ENCODE measurements at places on chromosomes 5 and 9.

- DNase-seq: no peak
Measured at GRCh38 chr9:109311286-109311685, 9.6 kb downstream of the EPB41L4B start.

DNA sequence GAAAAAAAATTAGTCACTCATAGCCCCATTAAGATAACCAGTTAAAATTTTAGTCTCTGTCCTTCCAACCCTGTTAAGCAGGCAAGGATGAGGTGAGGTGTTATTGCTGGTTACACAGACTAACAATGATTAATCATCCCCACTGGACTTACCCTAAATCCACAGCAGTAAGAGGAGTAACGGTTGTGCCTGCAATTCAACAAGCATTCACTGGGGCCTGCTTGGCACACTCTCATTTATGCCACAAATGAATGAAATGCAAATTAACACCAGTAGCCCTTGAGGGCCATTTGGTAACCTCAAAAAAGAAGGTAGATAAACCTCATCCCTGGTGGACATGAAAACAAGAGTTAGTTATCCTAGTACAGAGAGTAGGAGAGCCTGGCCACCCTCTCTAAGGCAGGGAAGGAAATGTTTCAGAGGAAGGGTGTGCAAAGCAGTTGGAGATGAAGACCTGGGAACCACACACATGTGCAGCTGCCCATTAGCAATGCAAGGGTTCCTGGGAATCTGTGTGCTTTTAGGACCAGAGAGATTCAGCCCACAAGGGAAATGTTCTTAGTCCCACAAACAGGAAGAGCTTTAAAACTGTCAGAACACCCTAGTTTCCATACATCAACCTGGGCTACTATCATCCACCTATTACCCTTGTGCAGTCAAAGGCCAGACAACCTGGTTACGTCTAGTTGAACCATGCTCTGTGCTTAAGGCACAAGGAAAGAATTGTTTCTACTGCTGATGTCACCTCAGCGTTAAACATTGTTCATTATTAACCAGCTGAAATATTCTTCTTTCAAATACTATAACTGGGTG lies 7.7 kb downstream of the LHFPL2 start:
- DNase-seq: no peak

DNA sequence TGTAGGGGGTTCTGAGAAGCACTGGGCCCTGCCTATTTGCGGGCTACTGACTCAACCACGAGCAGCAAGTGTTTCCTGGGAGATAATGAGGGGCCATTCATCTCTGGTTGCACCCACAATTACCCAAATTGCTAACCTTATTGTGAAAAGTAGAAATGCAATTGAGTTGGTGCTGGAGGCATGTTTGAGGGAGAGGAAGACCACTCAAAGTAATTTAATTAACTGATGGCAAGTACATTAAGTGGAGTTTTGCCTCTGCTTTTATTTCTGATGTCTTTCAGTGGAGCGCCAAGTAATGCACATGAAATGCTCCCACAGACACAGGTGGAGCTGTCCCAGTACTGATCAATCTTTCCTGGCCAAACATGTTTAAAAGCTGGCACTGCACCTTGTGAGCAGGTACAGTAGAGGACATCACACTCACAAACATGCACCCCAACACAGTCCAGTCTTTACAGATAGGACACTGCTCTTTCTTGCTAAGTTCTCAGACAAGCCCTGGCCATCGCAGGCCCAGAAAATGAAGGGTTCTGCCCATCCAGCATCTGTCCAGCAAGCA lies 195.4 kb downstream of the HSPA4 start:
- no peak for DNase-seq

DNA sequence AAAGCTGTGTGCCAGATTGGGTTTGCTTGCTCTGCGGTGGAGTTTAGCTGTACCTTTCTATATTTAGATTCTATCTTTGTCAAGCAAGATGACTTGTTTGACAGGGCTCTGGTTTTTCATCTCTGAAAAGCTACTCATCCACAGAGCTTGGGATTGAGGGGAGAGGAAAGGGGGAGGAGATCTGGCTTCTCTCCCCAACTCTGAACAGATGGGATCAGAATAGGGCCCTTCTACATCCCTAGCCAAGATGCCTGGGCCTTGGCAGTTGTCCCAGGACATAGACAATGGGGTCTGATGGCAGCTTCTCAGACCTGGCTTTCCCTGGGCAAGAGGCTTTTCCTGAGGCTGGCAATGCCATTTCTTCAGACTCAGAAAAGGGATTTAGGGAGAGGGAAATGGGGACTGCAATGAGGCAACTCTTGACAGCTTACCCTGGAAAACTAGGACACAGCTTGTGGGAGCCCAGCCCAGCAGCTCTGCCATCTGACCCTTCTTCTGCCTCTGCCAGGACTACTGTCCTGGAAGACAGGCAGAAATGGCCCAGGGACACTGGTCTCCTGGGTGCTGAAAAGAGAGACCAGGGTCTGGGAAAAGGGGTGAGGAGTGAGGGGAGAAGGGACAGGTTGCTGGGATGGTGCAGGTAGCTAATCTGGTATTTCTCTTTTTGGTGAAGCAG lies 50.2 kb upstream of the ASTN2 start:
- DNase-seq: no peak

- DNase-seq: no peak
Measured at GRCh38 chr9:124212381-124213050, 45.2 kb upstream of the NEK6 start.

DNA sequence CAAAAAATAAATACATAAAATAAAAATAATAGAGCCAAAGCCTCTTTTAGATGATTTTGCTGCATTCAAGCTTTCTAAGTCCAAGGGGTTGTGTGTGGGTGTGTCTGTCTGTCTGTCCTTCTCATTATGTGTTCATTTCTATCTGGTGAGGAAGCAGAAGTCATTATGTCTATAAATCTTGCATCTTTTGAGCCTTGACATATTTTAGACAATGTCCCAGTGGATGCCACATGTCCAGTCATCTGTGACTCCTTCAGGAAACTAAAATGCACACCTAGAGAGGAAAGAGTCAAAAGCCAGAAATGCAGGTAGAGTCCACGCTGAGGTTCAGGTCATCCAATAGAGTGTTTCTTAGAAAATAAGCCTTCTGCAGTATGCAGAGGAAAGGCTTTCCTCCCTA lies 80.9 kb downstream of the GALNT10 start:
- no peak for DNase-seq

GRCh38 chr5:72125941-72126620 lies 18.8 kb downstream of the MAP1B start:
- no peak for DNase-seq

DNA sequence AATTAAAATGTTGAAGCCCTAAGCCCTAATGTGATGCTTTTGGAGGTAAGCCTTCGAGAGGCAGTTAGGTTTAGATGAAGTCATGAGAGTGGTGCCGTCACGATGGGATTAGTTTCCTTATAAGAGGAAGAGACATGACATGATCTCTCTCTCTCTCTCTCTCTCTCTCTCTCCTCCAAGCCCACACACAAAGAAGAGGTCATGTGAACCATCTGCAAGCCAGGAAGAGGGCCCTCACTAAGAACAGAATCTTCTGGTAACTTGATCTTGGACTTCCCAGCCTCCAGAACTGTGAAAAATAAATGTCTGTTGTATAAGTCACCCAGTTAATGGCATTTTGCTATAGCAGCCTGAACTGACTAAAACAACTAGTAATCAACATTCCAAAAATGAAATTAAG lies 175.5 kb downstream of the GNA14 start:
- no peak for DNase-seq

GRCh38 chr5:96702503-96703383 lies 40.6 kb downstream of the CAST start:
- peak; percentile 49 for DNase-seq

GRCh38 chr5:168752012-168752411 lies 172.8 kb upstream of the PANK3 start:
- DNase-seq: no peak

DNA sequence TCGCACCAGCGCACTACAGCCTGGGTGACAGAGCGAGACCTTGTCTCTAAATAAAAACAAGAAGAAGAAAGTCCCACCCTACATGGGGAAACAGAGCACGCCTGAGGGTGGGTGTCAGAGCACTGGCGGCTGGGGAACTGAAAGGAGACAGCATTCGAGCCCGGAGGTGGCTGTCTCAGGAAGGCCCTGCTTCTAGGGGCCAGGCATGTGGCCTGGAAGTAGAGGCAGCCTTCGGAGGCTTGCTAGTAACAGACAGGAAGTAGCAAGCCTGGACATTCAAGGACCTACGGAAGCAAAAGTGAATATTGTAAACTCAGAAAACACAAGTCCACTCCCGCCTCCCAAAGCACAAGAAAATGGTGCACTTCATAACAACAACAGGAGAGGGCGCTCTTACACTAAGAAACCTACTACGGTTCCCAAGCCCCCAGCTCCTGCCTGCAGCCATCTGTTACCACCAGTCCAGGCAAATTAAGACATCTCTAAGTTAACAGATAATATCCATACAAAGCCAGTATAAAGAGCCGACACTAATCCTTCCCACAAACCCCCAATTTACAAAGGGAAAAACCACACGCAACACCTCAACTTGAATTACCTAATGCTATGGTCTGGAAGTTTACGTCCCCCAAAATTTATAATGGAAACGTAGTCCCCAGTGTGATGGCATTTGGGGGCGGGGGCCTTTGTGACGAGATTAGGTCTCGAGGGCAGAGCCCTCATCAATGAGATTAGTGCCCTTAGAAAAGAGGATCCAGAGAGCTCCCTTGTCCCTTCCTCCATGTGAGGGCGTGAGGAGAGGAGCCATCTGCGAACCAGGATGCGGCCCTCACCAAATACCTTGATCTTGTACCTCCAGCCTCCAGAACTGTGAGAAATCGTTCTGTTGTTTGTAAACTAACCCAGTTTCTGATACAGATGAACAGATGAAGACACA lies 7.7 kb downstream of the RASGEF1C start:
- no peak for DNase-seq

GRCh38 chr5:5658226-5658625 lies 235.7 kb downstream of the ICE1 start:
- DNase-seq: no peak

DNA sequence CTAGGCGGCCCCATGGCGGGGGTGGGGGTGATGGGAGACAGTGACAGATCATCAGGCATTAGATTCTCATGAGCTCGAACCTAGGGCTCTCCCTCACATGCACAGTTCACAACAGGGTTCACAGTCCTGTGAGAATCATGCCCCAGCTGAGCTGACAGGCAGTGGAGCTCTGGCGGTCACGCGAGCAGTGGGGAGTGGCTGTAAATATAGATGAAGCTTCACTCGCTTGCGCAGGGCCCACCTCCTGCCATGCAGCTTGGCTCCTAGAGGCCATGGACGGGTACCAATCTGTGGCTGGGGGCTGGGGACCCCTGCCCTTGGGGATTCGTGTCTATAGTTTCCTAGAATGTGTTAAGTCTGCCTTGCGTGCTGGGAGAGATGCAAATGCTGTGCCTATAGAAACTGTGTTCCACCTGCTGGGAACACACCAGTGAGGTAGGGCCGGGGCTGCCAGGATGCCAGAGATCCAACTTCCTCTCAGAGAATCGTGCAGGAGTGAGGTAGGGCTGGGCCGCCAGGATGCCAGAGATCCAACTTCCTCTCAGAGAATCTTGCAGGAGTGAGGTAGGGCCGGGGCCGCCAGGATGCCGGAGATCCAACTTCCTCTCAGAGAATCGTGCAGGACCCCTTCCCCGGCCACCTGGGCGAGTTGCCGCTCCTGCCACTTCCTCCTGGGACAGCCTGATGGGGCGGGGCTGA lies 14.1 kb upstream of the EXOC3 start:
- no peak for DNase-seq

- DNase-seq: no peak
Measured at GRCh38 chr5:38752622-38753021, 93.2 kb upstream of the OSMR start.

GRCh38 chr5:80659106-80659505 lies 4.3 kb upstream of the DHFR start:
- DNase-seq: no peak

DNA sequence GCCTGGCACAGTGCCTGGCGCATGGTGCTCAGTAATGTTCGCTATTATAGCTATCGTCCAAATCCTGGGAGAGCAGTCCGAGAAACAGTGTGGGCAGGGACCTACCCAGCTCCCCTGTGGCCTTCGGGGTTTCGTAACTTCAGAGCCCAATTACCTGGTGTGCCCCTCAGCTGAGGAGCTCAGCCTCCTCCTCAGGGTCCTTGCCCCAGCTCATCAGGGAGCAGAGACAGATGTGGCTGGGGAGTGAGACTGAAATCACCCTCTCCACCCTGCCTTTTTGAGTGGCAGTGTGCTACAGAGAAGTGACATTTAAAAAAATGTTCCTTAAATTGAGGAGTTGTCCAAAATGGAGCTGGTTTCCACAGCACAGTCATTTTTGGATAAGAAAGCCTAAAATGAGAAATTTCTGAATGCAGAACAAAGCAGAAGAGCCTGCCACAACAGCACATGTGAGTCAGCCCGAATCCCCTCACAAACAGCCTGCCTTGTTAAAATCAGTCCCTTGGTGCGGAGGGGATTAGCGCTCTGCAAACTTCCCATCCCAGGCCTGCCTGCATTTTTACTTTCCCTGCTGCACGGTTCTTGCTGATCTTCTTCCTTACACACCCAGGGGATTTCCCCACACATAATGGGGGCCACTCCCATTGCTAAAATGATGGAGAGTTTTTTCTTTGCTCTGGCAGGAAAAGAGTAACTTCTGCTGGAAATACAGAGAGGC lies 78.1 kb upstream of the PITX1 start:
- no peak for DNase-seq
